NCI-H510A treated with DMSO at 0.1 percent for 48 hours (cell line): ENCODE measurements at places on chromosomes 5 and 9.
A peak's percentile ranks its signal among the peaks of the same experiment; 100 is the strongest.

- no peak for DNase-seq
Observed at GRCh38 chr9:109355564-109356297, 34.9 kb upstream of the EPB41L4B start.

DNA sequence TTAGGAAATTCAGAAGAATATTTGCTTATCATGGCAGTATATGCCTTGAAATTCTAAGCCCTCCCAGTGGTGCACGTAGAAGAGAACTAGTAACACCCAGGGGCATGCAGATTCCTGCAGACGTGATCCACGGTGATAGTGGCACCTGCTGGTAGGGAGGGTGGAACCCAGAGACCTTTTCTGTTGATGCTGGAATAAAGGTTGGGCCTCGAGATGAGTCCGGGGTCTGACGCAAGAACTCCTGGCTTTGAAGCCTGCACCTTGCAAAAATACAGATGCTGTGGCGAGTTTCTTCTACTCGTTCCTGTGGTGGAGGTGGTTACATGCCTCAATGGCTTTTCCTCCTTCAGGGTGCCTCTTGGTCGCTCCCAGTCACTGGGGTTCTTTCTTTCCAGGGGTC lies 39.5 kb upstream of the PHF2 start:
- no peak for DNase-seq

DNA sequence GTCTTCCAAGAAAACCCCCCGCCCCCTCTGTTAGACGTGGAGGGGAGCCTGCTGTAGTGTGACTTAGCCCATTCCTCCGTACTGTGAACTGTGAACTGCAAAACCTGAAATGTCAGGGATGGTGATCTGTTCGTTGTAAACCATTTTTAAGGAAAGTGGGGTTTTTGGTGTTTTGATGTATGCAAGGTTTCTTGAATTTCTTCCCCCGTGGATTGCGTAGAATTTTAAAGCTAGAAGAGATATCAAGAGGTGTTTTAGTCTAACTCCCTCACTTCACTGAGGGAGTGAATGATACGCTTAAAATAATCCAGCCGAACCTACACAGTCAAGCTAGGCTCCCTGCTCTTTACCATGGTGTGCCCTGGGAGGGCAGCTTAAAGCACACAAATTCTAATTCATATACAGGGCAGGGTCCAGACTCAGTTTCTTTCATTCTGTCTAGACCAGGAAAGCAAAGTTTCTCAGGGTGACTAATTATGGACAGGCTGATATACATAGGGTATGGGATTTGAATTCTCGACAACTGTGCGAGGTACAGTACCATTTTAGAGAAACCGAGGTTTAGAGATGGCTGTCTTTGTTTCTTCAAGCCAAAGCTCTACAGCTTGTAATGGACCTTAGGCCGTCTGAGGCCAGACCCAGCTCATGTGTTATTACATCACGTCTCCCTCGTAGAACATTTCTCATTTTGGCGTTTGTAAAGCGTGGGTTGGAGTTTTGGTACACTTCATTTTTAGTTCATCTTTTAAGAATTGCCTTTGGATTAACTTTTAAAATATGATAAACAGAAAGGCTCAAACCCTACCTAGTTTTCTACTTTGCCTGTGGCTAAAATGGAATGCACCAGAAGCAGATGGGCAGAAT lies 2.7 kb downstream of the PTGER4 start:
- no peak for DNase-seq

GRCh38 chr9:20962536-20963225 lies 68.8 kb downstream of the HACD4 start:
- no peak for DNase-seq

GRCh38 chr5:13866792-13867191 lies 77.7 kb downstream of the DNAH5 start:
- DNase-seq: no peak

DNA sequence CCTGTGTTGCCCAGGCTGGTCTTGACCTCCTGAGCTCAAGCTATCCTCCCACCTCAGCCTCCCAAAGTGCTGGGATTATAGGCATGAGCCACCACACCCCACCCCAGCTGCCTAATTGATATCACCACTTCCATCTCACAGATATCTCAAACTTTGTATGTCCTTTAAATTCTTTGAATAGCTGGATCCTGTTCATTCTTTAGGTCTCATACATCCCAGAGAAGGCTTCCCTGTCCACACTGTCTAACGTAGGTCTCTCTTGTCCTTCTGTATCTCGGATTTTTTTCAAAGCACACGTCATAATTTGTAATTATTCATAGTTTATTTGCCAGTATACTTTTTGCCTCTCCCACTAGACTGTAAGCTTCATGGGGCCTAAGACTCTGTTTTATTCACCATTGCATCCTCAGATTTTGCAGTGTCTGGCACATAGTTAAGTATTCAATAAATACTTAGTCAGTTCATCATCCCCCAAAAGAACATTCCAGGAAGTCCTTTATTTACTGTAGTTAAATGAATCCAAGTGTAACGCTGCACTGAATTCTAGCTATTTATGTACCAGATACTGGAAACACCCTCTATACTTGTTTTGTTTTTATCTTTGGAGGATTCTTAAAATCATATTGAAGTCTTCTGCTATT lies 10.5 kb downstream of the ARSK start:
- no peak for DNase-seq

DNA sequence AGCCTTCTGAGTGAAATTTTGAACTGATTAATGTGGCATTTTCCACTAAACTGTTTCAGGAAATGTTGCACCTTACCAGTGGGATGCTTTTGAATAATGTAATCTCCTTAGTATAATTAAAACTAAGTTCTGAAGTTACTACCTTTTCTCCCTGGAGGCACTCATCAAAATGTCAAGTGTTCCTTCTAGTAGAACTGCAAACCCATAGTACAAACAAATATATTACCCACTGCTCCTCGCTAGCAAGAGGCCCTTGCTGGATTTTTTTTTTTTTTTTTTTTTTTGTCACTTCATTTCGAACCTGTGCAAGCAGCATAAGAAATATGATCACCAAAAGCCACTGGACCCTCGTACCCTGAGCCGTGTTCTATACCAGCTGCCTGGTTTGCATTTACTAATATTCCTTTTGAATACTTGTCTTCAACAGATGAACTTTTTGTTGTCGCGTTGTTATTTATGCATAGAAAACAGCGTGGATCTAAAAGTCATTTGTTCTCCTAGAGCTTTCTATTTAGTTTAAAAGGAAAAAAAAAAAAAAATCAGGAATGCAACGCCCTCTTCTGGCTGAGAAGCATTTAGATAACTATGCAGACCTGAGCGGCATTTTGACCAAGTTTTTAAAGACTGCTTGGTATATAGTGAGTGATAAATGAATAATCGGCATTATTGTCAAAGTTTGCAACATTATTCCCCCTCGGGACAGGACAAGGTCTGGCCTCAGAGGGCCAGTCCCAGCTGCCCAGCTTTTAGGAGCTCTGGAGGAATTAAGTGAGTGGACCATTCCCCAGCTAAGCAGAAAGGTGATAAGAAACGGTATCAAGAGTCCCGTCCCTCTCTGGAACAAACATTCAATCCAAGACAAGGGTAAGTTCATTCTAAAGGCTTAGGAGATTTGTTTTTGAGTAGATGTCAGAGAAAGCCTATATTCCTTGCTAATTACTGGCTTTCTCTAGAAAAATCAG lies 162.5 kb upstream of the KIF2A start:
- DNase-seq: peak; percentile 7

DNA sequence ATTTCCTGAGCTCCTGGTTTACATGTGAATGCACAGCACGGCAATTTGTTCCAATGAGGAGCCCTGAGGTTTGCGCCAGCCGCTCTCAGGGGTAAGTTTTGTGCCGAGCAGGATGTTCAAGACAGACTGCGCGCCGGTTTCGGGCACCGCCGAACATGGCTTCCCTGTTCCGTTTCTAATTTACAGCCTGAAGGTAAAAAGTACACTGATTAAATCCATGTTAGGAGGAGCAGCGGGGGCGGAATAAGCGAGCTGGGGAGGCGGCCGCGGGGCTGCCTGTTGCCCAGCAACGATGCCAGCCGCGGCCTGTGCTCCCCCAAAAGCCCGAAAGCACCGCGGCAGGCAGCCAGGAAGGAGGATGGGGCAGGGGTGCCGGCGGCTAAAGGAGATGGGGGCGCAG lies 6.4 kb downstream of the SOWAHA start:
- no peak for DNase-seq
